Hematopoietic multipotent progenitor cell treated with erythropoietin and hydrocortisone succinate and interleukin-3 and kit ligand, for 8 days (in vitro differentiated cells): ENCODE measurements at places on chromosomes 4 and X.

GRCh38 chrX:72475338-72475737 is 97.3 kb downstream of the HDAC8 start:
- DNase-seq, result no peak

DNA sequence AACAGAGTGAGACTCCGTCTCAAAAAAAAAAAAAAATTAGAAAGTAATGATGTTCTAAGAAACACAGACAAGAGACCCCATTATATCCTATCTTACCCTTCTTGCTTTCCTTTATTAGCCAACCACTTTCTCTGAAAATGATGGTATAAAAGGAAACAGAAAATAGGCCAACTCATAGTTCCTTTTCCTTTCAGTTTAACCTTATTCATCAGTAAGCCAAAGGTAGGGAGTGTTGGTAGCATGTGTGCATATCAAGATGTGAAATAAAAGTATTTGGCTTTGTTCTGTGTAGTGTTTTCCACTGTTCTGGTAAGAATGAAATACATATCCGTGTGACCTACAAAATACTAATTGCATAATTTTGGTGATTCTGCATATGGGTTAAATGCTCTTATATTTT is 266.6 kb downstream of the ZNF674 start:
- no peak for DNase-seq

- DNase-seq, result no peak
These were observed 1014.2 kb downstream of the C4orf33 start for GRCh38 chr4:130110189-130110588.

- DNase-seq, result no peak
These were observed 136.5 kb downstream of the NR3C2 start for GRCh38 chr4:148305751-148306150.

- peak; percentile 23 for DNase-seq
These were observed 168.8 kb upstream of the FAM47A start for GRCh38 chrX:34300871-34301270.

DNA sequence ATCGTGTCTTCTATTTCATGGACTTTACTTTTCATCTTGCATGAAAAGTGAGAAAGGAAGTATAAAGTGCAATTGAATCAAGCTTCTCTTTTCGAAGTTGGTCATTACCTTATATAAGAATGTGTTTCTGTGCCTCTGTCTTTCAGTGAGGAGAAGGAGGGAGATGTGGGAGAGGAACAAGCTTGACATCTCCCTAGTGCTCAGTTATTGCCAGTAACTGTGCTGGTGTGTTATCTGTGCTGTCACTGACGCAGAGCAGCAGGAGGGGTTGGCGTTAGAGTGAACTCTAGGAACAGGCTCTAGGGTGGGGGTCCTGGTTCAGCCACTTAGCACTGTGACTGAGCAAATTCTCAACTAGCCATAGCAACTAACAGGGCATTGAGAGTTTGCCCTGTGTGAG is 34.0 kb upstream of the TBC1D9 start:
- DNase-seq, result no peak

DNA sequence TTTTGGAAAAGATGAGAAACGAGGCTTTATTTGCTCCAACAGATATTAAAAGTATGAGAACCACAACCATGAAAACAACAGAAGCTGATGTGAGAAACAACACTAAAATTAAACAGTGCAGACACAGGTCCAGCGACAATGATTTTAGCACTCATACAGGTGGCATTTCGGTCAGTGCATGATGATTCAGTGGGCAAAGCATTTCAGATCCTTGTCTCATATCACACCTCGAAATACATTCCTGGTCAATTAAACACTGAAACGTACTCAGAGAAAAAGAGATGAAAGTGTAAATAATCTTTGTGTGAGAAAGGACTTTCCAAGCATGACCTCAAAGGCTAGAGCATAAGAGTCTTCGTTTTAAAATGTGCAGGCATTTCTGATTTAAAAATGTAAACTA is 85.2 kb downstream of the ACOX3 start:
- DNase-seq, result no peak

- DNase-seq, result no peak
These were observed 80.8 kb downstream of the FAM13A start for GRCh38 chr4:88975958-88976774.
